ENCODE measurements at places on chromosomes 7 and 10.

GRCh38 chr7:106485919-106486318 is 175.0 kb downstream of the CCDC71L start:
- no peak for DNase-seq

DNA sequence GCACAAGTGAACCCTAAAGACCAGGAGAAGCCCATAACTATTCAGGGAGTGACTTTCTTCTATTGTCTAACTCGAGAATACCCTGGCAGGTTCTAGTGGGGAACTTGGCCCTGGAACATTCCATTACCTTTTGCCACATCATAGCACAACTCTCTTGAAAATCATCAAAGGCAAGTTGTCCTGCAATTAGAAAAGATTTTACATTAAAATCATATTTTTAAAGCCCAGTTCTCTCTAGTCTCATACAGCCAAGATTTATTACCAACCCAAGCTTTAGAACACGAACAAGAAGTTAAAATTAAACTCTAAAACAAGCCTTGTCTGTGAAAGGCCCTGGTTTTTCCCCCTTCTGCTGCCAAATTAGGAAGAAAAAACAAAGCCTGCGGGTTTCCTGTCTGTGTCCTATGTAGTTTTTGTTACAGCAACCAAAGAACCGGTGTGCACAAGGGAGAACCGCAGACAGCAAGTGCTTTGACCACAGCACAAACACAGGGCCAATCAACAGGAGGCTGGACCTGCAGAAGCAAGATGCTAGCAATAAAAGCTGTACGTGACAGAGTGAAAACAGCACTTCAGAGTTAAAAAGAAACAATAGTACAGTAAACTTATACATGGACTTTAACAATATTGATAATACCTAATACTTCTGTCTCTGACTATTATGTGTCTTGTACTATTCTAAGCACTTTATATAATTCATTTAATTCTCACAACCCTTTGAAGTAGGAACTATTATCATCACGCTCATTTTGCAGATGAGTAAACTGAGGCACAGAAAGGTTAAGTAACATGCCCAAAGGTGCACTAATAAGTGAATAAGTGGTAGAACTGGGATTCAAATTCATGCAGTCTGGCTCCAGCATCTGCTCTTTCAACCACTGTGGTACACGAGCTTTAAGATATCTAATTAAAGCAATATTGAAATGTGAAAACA is 65.8 kb downstream of the STK17A start:
- DNase-seq: peak; percentile 87

GRCh38 chr7:55307123-55307916 is 57.8 kb upstream of the LANCL2 start:
- no peak for DNase-seq

- DNase-seq: peak; percentile 57
Measured at GRCh38 chr10:97686301-97686961, 610 bp downstream of the AVPI1 start.

- DNase-seq: no peak
Measured at GRCh38 chr10:100204370-100204769, 18.5 kb upstream of the ERLIN1 start.

GRCh38 chr7:134691546-134692343 is 45.1 kb downstream of the BPGM start:
- DNase-seq: no peak

DNA sequence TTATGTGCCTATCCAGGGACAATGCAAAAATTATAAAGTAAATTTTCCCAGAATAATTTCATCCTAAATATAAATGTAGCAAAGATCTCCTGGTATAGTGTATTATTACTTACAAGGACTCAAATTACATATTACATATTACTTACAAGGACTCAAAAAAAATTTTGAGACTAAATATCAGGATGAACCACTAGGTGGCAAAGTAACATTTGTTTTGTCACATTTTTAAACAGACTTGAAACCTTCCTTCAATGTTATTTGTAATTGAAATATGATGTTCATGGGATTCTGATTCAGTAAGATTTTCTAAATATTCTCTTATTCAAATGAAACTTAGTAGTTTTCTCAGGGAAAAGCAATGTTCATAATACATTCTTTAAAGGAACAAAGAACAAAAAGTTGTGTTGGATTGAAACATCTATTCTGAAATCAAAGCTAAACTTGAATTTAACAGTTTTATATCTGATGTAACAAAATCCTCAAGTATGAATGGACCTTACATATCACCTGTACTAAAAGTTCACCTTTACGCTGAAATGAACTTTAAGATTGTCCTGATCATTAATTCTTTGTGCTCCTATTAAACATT is 74.3 kb upstream of the GNAI1 start:
- no peak for DNase-seq

DNA sequence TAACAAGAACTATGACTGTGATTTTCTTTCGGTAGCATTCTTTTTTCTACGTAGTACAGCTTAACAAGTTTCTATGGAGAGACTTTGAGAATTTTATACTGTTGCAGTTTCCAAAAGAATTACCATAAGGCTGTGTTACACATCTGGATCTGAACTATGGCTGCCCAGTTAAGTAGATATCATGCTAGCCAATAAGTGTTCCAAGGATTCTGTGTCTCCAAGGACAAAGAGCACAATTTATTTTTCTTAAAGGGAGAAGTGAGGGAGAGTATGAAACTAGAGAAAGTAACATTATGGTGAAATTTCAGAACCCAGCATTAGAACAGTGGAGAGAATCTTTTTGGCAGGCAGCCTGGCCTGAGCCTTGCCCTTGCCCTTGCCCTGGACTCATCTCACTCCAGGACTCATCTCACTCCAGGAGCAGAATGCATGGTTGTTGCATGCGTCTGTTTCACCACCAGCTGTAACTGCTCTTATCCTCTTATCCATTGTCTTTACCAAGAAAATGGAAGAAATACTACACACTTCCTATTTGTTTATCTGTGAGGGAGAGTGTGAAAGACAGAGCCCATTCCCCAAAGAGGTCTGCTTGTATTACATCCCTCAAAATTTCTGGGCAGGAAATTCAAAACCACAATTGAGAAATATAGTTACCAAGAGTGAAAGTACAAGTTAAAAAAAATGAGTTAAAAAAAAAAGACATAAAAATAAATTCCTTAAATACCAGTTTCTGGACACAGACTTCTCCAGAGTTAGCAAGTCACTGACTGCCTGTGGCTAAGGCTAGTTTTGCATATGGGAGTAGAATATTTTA is 1067.5 kb downstream of the NRG3 start:
- no peak for DNase-seq

DNA sequence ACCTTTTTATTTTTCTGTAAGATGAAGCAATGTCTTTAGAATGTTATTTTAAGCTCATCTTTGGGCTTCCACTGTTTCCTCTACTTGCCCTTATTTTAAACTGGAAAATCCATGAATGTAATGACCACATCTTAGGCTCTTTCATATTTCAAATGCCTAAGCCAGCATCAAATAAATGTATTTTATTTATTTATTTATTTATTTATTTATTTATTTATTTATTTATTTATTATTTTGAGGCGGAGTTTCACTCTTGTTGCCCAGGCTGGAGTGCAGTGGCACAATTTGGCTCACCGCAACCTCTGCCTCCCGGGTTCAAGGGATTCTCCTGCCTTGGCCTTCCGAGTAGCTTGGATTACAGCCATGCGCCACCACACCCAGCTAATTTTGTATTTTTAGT is 69.2 kb downstream of the HDAC9 start:
- no peak for DNase-seq

DNA sequence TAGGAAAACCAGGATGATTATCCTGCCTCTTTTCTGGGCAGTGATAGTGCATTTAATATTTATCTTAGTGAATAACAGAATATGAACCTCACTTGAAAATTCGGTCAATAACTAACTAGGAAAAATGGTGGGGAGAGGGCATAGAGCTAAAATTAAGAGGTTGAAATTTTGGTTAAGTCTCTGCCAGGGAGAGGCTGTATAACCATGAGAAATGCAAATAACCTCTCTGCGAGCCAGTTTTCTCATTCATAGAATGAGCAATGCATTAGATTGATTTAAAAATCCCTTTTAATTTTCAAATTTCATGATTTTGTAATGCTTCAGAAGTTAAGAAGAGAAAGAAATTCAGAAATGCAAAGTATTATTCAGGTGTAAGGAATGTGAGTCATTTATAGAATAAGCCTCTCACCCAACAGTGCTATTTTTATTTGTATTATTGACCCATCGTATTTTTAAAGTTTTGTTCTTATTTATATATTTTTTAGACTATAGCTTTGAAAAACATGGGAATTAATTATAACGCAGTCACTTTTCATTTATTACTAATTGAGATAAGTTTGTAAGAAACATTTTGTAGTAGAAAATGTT is 104.7 kb downstream of the PHF14 start:
- DNase-seq: no peak

DNA sequence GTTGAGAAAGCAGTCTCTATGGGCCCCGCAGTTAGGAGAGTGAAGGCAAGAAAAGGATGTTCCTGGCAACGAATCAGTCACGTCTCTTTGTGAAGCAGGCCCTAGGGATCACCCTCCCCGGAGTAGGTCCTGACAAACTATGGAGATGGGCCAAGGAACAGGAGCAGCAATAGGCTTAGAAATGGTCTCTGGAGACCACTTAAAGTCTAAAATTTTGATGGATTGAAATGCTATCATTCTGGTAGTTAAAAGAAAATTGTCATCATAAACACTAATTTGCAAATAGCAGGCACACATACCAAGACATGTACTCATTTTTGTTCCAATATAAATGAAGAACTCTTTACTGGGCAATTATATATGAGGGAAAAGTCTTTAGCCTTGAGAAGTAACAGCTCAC is 123.5 kb downstream of the ITGB8 start:
- DNase-seq: no peak

DNA sequence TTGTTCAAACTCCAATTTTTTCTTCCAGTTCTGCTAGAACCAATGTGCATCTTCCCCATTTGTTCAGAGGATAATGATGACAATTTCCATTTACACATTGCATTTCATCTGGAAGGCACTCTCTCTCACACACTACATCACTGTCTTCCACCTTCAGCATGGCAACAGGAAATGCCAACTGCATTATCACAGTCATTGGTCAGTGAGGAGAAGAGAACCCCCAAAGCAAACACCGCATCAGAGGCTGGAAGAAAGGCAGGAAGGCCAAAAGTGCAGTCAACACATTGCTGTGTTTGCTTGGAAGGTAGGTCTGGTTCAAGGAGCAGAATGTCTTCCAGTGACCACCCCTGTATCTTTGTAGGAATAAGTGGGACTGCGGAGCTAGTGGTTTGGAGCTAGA is 192.2 kb upstream of the RHOBTB1 start:
- no peak for DNase-seq

DNA sequence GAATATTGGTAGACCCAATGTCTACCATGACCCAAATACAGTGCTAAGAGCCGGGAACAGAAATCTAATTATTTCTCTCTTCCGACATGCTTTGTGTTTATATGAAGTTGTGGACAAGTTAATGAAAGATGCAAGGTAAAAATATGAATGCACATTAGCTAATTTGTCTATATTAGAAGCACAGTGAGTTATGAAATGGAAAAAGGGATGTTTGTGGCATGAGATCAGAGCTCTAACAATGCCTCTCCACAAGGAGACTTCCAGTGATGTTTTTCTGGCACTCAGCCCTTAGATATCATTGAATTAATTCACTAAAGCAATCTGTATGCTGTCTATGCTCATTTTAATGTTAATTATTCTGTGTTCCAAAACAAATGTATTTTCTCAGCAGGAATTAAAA is 897.2 kb downstream of the CNTNAP2 start:
- DNase-seq: no peak

DNA sequence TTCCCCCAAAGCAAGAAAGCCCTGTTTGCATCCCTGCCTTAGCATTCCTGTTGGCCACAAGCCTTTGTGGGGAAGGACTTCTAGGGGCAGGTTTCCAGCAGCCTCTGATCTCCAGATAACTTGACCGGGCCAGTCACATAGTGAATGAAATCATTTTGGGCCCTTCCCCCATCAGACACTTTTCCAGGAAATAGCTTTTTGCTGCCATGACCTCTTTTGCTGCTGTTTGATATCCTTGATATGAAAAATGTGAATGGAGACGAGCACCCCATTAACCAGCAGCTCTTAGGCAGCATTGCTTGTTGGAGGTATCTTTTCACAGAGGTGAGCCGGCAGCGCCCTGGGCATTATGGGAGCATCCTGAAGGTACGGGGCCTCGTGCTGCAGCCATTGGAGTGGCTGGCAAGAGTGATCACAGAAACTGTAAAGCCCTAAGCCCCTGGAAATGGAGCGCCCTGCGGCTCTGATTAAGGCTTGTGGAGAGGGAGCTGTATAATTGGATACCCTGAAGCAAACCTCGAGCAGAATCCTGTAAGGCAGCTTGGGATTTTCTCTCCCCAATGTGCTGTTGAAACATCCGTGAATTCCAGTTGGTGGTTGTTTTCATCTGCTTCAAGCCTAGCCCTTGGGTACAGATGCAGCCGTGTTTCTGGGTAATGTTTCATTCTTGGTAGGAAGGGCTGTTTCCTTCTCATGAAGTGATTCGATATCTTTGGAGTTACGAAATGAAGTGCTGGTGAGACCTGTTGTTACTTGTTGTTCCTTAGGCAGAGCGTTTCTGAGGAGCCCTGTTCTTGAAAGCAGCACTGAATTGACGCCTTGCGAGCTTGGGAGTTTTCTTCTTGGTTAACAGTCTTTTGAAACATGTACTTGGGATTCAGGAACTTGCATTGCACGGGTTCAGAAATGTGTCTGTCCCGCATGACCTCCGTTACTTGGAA is 179.0 kb downstream of the PTEN start:
- DNase-seq: no peak

DNA sequence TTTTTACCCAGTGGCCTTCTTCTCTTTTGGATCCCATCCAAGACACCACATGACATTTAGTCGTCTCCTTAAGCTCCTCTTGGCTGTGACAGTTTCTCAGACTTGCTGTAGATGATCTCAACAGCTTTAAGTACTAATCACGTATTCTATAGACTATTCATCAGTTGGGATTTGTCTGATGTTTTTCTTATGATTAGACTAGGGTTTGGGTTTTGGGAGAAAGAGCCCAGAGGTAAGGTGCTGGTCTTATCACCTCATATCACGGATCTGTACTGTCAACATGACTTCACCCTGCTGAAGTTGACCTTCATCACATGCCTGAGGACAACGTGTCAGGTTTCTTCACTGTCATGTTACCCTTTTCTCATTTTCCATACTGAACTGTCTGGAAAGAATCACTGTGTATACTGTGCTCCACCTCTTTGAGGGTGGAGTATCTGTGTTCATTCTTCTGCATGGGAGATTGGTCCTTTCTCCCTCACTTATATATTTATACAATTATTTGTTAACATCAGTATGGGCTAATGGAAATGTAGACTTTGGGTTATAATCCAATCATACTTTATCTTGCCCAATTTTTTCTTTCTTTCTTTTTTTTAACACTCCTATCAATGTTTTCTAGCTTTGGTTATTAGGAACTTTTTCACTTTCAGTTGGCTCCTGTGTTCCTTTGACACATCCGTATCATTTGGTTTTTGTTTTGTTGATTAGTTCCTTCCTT is 6.4 kb upstream of the HKDC1 start:
- no peak for DNase-seq

GRCh38 chr10:98486421-98486820 is 39.7 kb upstream of the HPS1 start:
- no peak for DNase-seq

Data from cardiac septum (tissue), 1 donor.